NCI-H345 (cell line): ENCODE measurements at places on chromosomes 1 and 21.
A peak's percentile ranks its signal among the peaks of the same experiment; 100 is the strongest.

DNA sequence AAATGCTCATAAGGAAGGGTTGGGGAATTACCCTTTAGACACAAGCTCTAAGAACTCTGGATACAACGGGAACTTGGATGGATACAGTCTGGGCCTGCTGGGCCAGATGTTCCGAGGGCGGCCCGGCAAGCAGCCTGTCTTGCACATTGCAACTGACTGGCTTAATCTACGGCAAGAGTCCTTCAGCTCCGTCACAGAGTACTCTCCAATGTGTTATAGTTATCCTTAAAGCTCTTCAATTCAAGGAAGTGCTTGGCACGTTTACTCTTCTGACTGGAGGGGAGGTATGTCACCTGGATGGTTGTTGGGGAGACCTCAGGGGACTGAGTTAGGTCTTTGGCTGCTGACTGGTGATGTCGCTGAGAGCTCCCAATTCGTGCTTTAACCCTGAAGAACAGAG lies 1.1 kb upstream of the CFAP141 start:
- no peak for DNase-seq

- no peak for DNase-seq
Observed at GRCh38 chr1:15957221-15958095, 18.4 kb downstream of the ZBTB17 start.

DNA sequence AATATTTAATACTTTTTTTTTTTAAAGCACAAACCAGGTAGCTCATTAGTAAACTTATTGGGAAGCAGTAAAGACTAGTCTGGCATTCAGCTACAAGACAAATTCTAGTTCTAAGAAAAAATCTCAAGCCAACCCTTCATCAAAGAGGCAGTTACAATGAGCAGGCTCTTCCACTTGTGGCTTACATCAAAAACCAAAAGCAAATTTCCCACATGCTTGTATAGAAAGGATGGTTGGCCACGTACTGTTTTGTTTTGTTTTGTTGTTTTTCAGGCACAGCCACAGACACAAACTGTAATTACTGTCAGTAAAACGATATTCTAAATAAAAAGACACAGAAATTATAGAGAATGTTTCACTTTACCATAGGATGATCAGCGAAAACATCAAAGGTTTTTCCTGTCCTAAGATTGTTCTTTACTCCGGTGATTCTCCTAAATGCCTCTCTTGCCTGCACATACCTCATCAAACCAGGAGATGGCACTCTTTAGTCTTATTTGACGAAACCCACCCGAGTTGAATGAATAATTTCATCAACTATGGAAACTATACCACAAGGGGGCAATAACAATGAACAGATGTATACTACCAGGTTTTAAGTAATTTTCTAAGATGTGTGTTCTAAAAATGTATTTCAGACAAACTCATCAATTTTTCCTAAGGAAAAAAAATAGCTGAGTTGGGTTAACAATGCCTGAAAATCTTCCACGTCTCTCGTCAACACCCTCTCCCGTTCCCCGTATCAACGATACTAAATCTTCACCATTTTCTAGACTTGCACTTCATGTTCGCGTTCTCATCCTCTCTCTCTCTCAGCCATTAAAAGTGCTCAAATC lies 26.9 kb downstream of the RPL5 start:
- DNase-seq = peak; percentile 85

GRCh38 chr1:20492751-20493150 lies 6.7 kb upstream of the CAMK2N1 start:
- DNase-seq = no peak

- DNase-seq = no peak
Observed at GRCh38 chr1:166237675-166238074, 70.9 kb upstream of the FAM78B start.
